ENCODE measurements at places on chromosomes 3 and 15.
A peak's percentile ranks its signal among the peaks of the same experiment; 100 is the strongest.

- no peak for DNase-seq
These were observed 103.9 kb downstream of the FBN1 start for GRCh38 chr15:48541341-48542278.

GRCh38 chr15:38707802-38708671 lies 143.4 kb upstream of the RASGRP1 start:
- DNase-seq: peak; percentile 6

GRCh38 chr15:70480196-70480856 lies 283.0 kb downstream of the UACA start:
- DNase-seq: peak; percentile 83

DNA sequence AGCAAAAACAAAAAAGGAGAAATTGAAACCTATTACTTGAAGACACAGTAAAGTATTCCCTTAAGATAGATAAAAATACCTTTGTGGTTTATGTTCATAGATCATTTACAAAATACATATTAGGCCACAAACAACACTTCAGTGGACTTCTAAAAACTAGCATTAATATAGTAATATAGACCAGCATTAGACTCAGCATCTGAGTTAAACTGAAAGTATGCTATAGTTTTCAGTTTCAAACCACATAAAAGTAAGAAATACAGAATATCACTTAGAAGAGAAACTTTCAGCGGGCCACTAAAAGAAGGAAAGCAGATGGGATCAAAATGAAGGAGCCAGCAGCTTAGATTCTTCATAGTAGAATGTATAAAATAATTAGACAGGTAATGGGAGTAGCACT lies 86.6 kb downstream of the MSL2 start:
- DNase-seq: no peak

DNA sequence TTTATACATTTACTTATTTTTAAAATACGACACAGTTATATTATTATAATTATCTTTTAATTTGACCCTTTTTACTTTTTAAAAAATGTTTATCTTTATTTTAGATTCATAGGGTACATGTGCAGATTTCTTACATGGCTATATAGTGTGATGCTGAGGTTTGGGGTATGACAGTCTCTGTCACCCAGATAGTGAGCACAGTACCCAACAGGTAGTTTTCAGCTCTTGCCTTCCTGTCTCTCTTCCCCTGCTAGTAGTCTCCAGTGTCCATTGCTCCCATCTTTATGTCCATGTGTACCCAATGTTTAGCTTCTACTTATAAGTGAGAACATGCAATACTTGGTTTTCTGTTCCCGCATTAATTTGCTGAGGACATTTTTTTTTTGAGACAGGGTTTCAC lies 21.8 kb upstream of the KCNMB2 start:
- DNase-seq: no peak

DNA sequence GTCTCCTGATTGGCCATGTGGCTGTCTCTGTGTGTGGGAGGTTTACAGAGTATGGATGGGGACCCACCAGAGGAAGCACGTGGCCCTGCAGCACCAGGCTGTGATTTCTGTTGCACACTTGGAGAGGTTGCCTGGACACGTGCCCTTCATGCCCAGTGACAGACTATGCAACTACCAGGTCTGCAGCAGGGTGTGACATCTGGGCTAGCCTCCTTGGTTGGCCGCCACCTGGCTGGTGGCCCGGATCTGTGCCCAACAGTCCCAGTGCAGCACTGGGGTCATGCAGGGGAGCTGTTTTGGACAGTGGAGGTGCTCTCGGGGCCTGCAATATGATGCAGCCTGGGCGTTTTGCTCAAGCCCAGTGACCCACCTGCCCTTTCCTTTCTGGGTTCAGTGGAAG lies 212.5 kb downstream of the UBE3A start:
- DNase-seq: no peak

DNA sequence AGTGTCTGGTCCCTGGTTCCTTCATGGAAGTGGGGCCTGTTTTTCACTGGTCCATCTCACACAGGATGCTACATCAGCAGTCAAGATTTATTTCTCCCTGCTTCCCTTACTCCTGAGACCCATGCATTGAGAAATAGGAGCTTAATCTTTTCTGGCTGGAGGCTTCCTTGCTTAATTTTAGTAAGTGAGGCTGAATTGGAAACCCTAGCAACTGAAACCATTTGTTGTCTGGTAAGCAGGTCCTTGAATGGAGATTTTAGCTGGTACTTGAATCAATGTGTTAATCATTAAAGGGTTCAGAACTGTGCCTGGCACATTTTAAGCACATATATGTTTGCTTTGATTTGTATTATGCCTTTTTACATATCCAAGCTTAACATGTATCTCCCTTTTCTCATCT lies 20.2 kb upstream of the MEF2A start:
- DNase-seq: no peak

GRCh38 chr3:69536306-69537020 lies 150.6 kb upstream of the FRMD4B start:
- no peak for DNase-seq

DNA sequence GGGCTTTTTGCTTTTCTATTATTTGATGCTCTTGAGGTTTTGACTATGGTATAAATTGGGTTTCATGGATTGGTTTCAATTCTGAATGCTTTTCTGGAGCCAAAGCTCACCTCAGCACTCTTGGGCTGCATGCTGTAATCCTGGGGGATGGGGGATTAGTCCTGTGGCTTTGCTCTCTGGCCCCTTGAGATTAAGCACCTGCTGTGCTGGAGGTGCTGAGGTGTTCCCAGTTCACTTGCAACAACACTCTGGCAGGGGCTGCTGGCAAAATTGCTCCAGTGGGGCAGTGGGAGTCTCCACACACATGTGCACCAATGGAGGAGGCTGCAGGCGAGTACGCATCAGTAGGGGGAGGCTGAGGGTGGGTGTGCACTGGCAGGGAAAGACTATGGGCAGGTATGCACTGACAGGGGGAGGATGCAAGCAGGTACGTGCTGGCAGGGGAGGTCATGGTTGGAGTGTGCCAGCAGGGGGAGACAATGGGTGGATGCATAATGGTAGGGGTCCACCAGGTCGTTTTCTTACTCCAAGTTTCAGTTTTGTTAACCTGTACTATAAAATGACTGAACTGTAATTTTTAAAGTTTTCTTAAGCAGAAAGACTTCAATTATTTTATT lies 489.2 kb downstream of the FGF12 start:
- DNase-seq: no peak
